Dorsolateral prefrontal cortex (tissue), 122 donors: ENCODE measurements at places on chromosomes 3 and 15.

DNA sequence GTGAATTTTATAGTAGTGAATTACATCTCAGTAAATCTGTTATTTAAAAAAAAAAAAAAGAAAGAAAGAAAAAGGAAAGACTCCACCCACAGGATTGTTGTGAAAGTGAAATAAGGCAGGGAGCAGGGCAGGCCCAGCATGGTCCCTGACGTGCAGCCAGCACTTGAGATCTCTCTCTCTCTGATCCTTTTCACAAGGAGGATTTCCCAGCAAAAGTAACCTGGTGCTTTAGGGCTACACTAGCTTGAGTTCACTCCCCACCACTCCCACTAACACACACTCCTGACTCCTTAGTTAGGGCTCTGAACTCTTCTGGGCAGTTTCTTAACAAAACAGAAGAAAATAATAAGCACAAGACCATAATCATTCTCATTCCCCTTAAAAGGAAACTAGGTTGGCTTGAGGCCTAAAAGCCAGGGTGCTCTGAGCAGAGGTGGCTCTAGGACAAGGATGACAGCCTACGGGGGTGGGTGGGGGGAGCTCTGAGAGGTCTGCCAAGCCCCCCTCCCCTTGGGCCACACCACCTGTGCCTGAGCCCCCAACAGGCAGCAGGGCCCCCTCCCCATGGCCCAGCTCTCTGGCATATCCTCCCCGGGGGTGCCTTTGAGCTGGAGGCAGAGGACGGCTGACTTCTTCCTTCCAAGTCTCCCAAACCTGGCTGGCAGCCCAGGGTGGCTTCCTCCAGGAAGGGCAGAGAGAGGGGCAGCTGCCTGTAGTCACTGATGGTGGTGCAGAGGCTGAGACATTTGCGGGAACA is 856 bp downstream of the TMEM40 start:
- DNase-seq, result no peak

GRCh38 chr3:72335458-72336095 is 512.7 kb downstream of the SHQ1 start:
- DNase-seq, result no peak

DNA sequence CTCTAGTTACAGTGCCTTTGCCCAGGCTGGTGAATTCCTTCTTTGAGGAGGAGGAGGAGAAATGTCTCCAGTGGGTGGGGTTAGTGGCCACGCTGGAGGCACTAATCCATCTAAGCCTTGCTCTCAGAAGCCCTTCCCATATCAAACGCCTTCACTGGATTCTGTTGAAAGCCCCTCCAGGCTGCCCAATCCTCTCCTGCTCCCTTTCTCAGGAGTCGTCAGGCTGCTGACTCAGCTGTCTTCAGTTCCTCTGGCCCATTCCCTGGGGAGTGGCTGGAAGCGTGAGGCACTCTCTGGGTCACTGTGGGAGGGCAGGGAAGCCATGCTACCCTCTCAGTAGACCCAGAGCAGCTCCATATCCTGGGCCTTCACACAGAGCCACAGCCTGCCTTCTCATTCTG is 2.7 kb downstream of the AP2M1 start:
- DNase-seq, result no peak

DNA sequence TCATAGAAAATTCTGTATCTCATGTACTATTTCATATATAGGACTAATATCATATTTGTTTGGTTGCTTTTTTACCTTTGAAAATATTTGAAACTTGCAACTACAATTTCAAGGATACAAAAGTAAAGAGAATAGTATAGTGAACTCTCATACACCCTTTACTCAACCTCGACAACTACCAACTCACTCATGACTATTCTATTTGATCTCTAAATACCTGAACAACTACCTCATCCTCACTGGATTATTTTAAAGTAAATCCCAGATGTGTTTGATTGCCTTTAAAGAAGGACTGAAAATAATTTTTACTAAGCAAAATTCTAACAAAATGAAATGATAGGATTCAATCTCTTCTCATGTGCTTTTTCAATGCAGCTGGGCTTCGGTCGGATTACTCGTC is 12.1 kb downstream of the TMPRSS7 start:
- DNase-seq, result no peak

- DNase-seq, result no peak
These were observed 7.2 kb upstream of the SOX2 start for GRCh38 chr3:181704421-181705085.

DNA sequence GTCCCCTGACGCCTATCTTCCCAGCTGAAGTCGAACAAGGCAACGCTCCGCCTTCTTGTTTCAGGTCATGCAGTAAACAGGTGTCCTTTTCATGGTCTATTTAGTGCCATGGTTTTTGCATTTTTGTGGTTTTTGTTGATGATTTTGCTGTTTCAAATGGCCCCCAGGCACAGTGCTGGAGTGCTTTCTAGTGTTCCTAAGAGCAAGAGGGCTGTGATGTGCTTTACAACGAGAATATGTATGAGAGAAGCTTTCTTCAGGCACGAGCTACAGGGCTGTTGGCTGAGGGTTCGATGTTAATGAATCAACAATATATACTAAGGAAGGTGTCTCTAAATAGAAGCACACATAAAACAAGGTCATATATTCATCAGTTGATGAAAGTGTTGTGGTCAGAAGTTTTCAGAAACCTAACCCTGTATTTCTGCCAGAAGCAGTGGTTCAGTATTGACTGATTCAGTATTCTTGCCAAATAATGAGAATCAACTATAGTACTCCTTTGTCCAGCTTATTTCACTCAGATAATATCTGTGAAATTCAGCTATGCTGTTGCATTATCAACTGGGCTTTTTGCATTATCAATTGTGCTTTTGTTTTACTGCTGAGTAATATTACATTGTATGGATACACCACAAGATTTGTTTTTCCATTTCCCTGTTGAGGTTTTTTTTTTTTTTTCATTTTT is 18.5 kb downstream of the LIMD1 start:
- DNase-seq, result no peak
